ENCODE measurements at places on chromosomes 7 and 10. TPM values are rescaled to one million over a fixed set of nuclear protein-coding genes. Genes with fewer than 3 reads are reported as not detected.
A peak's percentile ranks its signal among the peaks of the same experiment; 100 is the strongest.

Gene SGMS1
- polyA plus RNA-seq: 50.6 TPM

Gene CALD1
- polyA plus RNA-seq: 215 TPM

- no peak for DNase-seq
These were observed 108.1 kb downstream of the PRKAG2 start for GRCh38 chr7:151768805-151769187.

Gene ING3
- 40.4 TPM for polyA plus RNA-seq

DNA sequence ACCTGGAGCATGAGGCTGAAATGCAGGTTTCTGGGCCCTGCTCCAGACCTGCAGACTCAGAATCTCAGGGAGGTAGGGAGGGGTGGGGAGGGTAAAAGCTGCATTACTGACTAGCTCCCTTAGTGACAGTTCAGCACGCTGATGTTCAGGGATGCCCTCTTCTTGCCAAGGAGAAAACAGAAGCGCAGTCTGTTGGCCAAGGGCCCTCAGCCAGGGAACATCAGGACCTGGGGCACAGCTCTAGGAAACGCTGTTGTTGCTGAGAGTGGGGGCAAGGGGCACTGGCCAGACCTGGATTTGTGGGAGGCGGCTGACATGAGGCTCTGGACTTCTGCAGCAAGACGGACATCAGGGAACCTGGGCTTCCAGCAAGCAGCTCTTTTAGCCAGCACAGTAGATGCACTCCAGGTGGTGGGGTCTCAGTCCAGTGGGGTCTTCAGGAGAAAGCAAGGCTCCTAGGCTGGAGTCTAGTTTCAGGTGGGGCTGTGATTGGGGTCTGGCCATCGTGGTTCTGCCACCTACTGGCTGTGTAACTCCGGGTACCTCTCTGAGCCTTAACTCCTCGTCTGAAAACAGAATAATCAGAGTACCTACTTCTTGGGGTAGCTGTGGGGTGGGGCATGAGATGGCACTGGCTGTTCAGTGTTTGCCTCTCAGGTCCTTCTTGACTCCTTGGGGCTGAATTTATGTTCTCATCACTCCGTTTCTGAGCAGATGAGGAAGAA lies 72.9 kb upstream of the PRLHR start:
- DNase-seq: no peak

DNA sequence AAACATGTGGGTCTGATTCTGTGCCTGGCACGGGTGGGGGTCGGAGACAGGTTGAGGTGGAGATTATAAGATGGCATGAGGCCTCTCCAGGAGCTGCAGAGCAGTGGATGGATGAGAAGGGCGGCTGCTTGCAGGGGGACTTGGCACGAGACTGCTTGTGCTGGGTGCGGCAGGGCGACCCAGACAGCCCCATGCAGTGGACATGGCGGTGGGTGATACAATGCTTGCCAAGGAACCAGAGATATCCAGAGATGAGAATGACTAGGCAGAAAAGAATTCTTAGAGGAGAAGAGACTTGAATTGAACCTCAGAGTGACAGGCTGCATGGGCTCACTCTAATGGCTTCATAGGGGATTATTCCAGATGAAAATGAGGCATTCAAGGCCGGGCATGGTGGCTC lies 145.4 kb downstream of the NEURL1 start:
- no peak for DNase-seq

GRCh38 chr10:7787150-7787856 lies 490 bp downstream of the KIN start:
- DNase-seq: no peak

Gene SP4
- polyA plus RNA-seq: 13.4 TPM

- peak; percentile 44 for DNase-seq
These were observed 108.4 kb upstream of the ZMIZ1 start for GRCh38 chr10:78960316-78960800.

Gene EPO
- polyA plus RNA-seq: not detected

Gene AZGP1
- polyA plus RNA-seq: 62.6 TPM

DNA sequence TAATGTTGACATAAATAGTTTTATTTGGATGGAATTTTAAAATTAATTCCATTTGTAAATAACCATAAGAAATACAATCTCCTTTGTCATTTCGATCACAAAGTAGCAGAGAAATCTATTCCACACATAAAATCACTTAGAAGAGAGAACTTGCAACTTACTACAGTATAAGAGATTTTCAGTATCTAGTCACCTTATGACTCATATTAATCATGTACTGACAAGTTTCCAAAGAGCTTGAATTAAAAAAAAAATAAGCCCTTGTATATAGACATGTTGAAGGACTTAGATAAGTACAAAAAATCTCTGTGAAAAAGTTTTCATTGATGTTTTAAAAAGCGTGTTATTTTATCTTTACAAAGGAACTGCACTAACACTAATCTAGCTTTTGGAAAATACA lies 207.1 kb upstream of the ETV1 start:
- DNase-seq: no peak

- no peak for DNase-seq
These were observed 227.6 kb downstream of the HPSE2 start for GRCh38 chr10:99008054-99008453.

DNA sequence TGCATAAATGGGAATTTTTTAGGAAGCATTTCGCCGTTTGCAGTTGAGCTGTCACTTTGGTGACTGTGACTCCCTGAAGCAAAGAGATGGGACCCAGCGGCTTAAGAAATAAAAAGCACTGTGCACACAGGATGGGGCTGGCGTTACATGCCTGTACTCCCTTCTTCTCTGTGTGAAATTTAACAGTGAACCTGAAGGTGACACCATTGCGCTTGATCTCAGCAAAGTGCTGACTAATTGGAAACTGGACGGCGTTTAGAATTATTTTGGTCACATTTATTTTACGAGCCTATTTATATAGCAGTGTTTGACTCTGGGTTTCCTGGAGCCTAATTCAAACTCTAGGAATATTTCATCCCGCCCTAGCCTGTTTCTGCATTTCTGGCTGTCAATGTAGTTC lies 146.2 kb downstream of the PAXIP1 start:
- DNase-seq: no peak

DNA sequence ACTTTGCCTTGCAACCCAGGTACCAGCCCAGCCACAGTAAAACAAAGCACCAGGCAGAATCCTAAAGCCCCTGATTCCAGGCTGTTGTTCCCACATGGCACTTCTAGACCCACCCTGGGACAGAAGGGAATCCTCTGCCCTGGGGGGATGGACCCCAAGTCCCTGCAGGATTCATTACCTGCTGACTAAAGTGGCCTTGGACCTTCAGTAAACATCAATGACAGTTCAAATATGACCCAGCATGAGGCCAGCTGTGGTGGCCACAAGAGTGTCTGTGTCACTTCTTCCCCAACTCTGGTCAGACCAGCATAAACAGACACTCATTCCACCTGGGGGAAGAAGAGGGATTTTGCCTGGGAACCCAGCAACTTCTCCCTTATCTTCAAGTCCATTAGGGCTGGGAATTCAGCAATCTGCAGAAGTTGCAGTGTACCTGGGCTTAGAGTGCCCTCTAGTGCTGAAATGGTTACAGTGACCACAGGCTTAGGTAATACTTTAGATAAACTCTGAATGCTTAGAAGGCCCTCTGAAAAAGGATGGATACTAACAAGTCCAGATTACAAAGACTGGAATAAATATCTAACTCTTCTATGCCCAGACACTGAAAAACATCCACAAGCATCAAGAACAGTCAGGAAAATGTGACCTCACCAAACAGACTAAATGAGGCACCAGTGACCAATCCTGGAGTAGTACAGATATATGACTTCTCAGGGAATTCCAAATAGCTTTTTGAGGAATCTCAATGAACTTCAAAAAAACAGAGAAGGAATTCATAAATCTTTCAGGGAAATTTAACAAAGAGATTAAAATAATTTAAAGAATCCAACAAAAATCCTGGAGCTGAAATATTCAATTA lies 108.5 kb upstream of the TMEM168 start:
- DNase-seq: peak; percentile 24

- DNase-seq: no peak
These were observed 19.9 kb downstream of the LMTK2 start for GRCh38 chr7:98126311-98127142.

- no peak for DNase-seq
These were observed 101.7 kb upstream of the IL6 start for GRCh38 chr7:22625251-22625650.

Gene CYP2C19
- 0.30 TPM for polyA plus RNA-seq

DNA sequence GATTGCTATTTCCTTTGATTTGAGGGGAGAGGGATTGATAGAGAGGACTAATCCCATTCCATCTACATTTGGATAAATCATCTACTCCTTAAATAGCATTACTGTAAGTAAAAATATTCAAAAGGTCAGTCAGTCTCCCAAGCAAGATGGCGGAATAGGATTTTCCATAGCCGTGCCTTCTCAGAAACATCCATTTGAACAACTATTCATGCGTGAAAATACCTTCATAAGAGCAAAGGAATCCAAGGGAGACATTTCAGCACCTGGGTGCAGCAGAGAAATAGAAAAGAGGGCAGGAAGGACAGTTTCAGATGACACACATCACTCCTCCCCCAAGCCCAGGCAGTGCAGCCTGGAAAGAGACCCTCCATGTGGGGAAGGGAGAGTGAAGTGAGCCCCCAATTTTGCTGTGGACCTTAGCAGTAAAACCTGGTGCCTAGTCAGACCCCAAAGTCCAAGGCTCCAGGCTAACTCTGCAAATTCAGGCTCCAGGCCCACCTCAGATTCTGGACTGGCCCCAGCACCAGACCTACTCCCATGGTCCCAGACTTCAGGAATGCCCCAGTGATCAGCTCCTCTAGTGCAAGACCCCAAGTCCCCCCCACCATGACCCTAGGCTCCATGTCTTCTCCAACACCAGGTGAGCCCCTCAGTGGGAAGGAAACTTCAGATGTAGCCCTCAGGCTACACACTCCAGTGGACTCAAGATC lies 104.3 kb upstream of the LANCL2 start:
- DNase-seq: no peak

Gene LBX1
- not detected for polyA plus RNA-seq

Gene RBAK
- 19.8 TPM for polyA plus RNA-seq

GRCh38 chr7:44287488-44288380 lies 37.7 kb downstream of the CAMK2B start:
- DNase-seq: no peak

Gene SLC39A12
- polyA plus RNA-seq: not detected

DNA sequence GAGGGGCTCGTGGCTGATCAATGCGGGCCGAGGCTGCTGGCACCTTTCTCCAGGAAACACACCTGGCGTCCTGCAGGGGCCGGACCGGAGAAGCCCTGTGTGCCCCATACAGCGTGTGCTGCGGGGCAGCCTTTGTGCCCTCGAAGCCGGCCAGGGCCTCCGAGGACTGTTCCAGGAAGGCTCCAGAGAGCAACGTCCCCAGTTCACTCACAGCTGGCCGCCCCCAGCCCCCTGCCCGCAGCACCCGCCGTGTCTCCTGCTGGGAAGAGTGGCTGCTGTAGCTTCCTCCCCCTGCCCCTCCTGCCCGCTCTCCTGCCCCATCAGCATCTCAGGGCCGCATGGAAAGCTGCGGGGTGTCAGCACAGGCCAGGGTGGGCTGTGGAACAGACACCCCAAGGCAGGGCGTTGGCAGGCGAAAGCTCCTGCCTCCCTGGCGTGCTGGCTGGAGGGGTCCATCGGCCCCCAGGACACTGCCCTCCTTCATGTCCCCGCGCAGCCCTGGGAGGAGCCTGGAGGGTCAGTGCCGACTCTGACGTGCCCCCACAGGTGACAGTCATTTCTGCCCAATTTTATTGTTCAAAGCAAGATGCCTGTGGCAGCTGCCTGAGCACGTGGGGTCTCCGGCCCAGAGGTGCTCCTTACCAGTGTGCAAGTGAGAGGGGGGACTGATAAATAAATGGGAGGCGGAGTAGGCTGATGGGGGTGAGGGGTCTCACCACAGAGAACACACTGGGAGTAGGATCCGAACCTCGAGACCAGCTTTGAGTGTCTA lies 95.8 kb upstream of the DIP2C start:
- DNase-seq: no peak

Gene KEL
- 4.8 TPM for polyA plus RNA-seq

GRCh38 chr10:30111340-30112022 lies 52.1 kb upstream of the JCAD start:
- DNase-seq: no peak

DNA sequence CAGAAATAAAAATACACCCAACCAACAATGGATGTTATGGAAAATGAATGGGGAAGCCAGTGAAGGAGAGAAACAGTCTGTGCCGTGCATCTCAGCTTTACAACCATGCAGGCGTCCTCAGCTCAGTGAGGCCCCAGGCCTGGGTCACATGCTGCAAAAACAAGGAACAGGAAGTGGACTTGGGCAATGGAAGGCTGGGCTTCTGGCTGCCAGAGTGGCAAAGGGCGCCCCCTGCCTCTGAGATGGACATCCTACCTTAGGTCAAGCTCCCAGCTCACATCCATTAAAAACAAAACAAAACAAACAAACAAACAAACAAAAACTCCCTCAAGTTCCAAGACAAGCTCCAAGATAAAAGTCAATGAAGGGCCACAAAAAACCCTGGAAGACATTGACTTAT lies 54.7 kb upstream of the AFAP1L2 start:
- DNase-seq: no peak

DNA sequence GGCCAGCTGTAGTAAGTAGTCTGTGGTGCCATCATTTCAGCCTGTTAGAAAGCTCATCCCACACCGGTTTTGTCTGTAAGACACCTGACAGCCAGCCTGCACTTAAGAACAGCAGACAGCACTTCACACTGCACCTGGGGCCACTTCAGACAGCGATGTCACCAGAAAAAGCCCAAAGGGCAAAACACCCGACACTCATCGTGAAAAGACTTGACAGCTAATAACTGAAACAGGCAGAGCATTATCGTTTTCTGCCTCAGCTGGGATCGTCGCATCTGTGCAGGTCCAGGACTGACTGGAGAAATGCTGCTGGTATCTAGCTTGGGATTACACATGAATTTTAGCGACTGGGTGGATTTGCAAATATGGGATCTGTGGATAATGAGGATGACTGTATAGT lies 16.8 kb upstream of the LAT2 start:
- no peak for DNase-seq

Gene ITPRID1
- not detected for polyA plus RNA-seq

Gene ZNF33B
- polyA plus RNA-seq: 35.3 TPM

DNA sequence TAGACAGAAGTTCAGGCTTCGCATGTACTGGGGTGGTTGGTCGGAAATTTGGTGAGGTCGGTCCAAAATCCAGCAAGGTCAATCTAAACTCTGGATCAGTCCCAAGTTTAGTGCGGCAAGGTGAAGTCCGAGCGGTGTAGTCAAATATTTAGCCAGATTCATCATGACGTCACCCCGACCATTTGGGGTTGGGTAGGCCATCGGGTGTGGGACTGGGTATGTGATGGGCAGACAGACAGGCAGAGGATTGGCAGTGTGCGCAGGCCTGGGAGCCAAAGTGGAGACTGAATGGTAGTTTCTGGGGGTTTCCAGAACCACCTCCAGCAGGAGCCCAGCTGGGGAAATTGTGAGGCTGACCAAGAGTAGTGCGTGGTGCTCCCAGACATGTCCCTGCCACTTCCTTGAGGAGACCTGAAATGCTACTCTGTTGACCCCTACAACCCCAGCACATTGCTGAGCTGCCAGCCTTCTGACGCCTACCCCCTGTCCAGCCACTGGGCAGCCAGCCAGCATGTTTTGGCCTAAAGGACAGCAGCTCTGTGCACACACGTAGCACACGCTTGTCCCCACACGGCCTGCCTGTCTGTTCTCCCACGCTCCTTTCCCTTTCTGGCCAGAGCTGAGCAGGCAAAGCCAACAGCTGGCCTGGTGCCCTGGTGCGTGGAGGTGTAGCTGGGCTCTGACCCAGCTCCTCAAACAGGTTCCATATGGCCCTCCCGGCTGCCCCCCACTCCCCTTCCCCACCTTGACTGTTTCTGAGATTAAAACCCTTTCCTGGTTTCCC lies 55.9 kb downstream of the FAM241B start:
- DNase-seq: no peak

GRCh38 chr10:79310200-79310865 lies 36.9 kb upstream of the PPIF start:
- DNase-seq: no peak

GRCh38 chr7:70355198-70356020 lies 757.1 kb downstream of the AUTS2 start:
- DNase-seq: no peak

Gene TLX1
- not detected for polyA plus RNA-seq

Data from renal pelvis (tissue), 12 donors.